ENCODE measurements at places on chromosomes 4 and X.
A peak's percentile ranks its signal among the peaks of the same experiment; 100 is the strongest.

DNA sequence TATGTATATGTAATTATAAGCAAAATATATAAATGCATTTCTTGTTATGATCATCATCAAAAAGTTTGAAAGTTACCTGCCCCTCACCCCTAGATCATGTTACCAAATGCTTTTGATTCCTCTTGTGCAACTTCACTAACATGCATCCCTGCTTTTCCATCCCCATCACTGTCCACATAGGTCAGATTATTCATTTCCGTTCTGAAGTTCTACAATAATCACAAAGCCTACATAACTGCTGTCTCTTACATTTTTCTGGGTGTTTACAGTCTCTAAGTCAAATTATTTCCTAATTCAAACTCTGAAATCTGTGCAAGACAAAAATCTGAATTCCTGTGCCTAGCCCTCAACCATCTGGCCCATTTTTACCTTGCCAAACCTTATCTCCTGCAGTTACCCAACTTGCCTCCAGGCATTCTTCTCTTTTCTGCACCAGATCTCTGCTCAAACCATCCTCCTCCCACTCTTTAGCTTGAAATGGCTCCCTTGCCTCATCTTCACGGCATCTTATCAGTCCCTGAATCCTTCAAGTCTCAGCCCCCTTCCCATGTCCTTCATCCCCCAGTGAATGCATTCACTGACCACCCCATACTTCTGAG lies 42.4 kb upstream of the SLC39A8 start:
- DNase-seq, result no peak

DNA sequence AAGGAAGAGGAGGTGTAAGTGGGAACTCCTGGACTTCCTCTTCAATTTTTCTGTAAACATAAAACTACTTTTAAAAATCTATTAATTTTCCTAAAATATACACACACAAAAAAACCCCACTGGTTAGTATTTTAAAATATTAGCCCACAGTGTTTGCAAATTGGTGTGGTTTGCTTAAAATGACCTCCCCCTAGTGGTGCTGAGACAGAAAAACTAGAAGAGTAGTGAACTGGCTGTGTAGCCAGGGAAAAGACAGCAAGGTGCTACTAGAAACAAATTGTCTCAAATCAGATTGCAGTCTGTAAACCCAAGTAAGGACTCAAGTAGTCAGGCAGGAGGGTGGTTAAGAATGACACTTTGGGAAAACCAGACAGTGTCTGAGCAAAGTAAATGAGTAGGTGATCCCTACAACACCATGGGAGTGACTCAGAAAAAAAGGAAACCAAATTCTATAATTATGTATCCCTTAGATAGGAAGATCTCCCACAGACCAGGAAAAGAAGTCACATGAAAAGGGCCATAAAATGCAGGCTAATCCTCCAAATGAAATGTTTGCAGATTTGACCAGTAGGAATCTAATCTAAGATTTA lies 26.0 kb downstream of the AMTN start:
- no peak for DNase-seq

DNA sequence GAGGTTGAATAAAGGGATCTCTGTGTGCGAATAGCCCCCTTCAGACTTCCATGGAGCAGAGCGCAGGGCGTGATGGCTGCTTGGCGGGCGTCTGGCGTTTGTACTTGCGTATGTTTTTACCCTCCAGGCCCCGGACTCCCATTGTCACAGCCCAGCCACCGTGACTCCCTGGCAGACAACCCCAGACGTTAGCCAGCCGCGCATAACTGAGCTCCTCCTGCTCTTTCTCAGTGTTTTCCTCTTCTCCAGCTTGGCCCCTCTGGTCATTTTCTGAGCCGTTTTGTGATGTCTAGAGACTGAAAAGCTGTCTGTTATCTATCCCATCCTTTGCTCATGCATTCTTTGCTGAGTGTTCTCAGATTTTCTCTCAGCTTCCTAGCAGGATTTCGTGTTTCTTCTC lies 54.3 kb downstream of the IGFBP7 start:
- DNase-seq, result no peak

GRCh38 chrX:12971282-12972003 lies 3.5 kb upstream of the TMSB4X start:
- no peak for DNase-seq

DNA sequence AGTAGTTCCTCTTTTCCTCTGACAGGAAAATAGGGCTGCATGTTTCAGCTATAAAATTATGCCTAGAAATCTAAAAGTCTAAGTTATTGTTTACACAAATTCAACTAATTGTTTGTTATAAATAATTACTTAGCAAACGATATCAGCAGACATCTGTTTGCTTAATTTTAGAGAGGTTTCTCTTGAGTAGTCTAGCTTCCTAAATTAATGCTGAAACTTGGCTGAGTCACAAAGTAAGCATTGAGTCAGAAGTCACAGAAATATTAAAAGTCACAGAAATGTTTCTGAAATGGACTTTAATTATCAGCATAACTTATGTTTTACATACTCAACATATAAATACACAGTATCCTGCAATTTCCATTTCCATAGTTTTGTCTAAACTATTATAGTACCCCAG lies 1044.0 kb downstream of the CCSER1 start:
- DNase-seq, result no peak

- DNase-seq, result peak; percentile 93
These were observed 186.7 kb upstream of the SLITRK2 start for GRCh38 chrX:145630806-145631435.

- no peak for DNase-seq
These were observed 203.8 kb downstream of the AASDH start for GRCh38 chr4:56183344-56183959.

- no peak for DNase-seq
These were observed 1230.4 kb downstream of the PCDH18 start for GRCh38 chr4:136301749-136302495.

GRCh38 chr4:142379277-142380051 lies 466.6 kb downstream of the INPP4B start:
- no peak for DNase-seq

GRCh38 chr4:8754634-8755589 lies 116.7 kb downstream of the HMX1 start:
- DNase-seq, result peak; percentile 41

DNA sequence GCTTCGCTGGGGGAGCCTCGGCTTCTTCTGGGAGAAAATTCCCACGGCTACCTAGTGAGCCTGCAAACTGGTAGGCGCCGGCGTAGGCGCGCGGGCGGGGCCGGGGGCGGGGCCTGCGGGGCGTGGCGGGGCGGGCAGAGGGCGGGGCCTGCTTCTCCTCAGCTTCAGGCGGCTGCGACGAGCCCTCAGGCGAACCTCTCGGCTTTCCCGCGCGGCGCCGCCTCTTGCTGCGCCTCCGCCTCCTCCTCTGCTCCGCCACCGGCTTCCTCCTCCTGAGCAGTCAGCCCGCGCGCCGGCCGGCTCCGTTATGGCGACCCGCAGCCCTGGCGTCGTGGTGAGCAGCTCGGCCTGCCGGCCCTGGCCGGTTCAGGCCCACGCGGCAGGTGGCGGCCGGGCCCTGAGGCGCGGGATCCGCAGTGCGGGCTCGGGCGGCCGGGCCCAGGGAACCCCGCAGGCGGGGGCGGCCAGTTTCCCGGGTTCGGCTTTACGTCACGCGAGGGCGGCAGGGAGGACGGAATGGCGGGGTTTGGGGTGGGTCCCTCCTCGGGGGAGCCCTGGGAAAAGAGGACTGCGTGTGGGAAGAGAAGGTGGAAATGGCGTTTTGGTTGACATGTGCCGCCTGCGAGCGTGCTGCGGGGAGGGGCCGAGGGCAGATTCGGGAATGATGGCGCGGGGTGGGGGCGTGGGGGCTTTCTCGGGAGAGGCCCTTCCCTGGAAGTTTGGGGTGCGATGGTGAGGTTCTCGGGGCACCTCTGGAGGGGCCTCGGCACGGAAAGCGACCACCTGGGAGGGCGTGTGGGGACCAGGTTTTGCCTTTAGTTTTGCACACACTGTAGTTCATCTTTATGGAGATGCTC lies at the start of gene HPRT1:
Gene HPRT1, plus strand, starts transcription at position 161 of the 857 bp plus-strand sequence. Its CDS starts 147 bp downstream, at position 308.
- DNase-seq, result peak; percentile 92

DNA sequence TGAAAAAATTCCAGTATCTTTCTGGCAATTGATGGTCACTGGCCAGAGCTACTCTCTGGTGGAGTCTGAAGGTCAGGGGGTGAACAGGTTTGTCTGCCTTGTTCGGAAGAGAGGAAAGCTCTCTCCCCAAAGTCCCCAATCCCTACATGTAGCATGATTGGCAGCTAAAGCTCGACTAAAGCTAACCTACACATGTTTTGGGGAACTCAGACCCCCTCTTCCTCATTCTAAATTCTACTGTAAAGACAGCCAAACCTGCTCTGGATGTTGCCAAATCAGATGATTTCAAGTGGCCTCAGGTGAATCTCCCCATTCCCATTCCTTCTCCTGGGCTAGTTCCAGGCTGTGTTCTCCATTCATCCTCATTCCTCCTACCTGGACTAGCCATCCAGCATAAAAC lies 84.1 kb downstream of the MSN start:
- DNase-seq, result no peak

DNA sequence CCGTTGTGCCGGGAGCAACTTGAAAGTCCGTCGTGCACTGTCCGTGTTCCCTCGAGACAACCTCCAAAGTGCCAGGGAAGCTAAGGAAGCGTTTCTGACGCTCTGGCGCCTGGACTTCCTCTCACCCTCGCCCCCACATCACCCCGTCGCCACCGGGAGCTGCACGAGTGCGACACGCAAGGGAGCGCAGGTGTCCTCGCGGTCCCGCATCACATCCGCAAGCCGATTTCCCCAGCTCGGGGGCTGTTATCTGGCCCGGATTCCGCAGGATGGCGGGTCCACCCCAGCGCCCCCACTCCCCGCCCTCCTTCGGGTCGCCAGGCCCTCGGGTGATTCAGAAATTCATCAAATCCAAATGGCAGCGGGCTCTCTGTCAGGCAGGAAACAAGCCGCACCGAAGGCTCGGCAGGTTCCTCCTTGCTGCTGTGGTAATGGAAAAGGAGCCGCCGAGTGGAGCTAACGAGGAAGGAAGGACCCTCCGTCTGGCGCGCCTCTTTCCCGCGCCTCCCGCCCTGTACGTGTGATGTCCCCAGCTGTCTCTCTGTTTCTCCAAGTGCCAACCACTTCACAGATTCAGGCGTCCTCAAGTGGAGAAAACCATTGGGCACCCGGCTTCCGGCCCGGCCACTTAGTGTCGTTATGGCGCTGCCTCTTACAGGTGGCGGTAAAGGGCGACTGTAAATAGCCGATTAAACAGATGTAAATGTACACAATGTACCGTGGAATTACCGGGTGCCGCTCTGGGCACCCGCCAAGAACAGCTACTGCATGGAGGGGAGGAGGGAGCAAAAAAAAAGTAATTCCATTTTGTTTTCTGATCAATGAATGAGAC lies 921 bp upstream of the SETD7 start:
- DNase-seq, result peak; percentile 92

DNA sequence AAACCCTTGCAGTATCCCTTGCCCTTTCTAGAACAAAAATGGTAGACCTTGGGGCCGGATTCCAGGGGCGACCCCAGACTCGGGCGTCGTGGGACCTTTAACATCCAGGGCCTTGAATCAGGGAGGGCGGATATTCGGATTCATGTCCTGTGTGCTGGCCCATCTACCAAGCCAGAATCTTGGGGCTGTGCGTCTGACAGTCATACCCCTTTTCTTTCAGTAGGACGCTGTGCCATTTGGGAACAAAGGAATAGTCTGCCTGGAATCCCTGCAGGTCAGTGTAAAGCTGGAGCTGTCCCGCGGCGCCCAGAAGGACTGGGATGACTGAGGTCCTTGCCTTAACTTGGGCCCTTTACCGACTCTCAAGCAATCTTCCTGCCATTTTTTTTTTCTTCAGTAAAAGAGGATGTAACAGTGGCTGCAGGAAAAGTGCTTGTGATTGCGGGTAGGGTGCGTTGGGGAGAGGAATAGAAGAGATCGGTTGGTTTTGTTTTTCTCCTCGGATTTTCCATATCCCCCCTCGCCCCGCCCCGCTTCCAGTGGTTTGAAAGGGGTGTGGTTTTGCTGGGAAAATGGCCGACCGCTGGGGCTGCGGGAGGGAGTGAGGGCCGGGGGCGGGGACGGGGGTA lies 518 bp downstream of the ARMCX1 start:
- DNase-seq, result no peak

DNA sequence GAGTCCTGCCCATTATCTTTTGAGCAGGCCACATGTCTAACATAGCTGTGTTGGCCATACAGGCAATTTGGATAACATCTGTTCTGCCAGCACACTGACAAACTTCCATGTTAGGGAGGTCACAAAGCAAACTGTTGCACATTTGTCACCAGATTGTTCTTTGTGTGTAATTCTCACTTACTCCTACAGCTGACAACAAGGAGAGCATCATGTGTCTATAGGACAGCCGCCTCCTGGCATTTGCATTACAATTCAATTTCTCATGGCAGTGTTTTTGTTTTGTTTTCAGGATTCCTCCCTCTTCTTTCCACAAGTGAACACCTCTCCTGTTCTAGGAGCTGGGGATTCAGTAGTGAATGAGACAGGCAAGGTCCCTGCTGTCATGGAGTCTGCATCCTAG lies 94.3 kb upstream of the LEF1 start:
- no peak for DNase-seq

DNA sequence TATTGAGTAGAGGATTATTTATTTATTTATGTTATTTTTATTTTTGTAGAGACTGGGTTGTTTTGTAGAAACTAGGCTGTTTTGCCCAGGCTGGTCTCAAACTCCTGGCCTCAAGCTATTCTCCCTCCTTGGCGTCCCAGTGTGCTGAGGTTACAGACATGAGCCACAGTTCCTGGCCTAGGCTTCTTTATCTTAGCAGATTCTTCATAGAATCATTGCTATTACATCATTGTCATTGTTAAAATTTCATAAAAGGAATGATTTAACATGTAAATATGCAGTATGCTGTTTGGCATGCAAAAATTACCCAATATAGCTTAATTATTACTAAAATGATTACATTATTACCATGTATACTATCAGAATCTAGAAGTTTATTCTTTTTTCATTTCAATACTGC lies 24.2 kb downstream of the SULT1E1 start:
- DNase-seq, result no peak

DNA sequence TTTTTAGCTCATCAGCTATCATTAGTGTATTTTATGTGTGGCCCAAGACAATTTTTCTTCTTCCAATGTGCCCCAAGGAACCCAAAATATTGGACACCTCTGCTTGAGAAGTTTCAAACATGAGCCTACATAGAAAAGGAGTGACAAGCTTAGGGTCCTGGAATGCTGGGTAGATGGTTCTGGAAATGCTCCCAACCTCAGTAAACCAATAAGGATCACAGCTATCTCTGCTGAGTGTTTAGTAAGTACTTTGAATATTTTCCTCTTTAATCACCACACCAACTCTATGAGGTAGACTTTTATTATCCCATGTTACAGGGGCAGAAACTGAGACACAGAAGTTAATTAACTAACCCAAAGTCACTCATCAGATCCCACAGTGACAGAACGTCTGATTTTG lies 164.9 kb upstream of the KLF3 start:
- DNase-seq, result no peak

DNA sequence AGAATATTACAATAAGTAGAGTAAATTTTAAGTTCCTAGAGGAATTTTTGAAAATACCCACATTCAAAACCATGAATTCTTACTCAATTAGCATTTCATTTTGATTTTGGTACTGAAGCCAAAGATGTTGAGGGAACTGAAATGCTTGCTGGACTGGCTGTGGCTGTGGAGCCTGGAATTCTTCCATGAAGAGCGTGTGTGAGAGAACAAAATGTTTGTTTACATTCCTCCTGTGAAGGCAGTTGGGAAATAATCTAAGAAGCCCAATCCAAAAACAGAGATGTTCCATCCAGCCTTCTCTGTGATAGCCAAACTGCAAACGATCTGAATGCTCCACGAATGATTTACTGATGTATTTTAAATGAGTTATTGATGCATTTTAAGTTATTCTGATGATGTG lies 3.8 kb upstream of the ADH1B start:
- DNase-seq, result no peak
